Right ventricle myocardium superior (tissue), 1 donor: ENCODE measurements at places on chromosomes 12 and 14.

DNA sequence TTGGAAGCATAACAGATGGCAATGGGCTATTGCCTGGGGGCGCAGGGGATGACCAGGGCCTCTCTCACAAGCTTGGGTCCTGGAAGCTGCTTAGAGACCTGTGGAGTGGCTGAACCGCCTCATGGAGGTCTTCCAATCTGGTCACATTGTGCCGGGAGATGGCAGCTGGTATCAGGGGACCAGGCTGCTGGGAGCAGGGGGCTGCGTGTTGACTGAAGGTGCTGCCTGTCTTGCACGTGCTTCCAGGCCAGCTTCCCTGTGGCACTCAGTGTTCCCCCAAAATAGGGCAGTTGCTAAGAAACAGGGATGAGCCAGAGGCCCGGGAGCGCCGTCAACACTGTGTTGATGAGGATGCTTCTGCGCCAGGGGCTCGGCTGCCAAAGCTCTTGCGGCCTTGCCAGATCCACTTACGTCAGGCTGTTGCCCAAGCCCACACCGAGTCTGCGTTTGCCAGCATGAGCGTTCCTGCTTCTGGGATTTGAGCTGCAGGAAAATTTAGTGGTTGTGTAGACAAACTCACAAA lies 39.8 kb downstream of the ELK3 start:
- peak; percentile 96 for DNase-seq

DNA sequence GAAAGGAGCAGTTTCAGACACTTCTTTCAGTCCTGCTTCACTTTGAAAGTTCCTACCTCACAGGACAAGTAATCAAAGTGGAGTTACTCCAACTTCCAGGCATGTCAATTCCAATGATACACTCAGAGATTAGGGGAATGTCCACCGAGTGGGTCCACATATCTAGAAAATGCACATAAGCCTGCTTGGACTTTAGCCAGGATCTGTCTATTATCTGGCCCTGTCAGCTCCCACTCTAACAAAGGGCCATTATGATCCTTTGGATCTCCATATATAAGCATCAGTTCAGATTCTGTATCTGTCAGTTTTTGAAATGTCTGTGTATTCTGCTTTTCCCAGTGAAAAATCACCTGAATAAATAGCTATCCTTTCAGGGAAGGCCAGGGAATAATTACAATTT lies 112.9 kb upstream of the ATXN7L3B start:
- DNase-seq = no peak

DNA sequence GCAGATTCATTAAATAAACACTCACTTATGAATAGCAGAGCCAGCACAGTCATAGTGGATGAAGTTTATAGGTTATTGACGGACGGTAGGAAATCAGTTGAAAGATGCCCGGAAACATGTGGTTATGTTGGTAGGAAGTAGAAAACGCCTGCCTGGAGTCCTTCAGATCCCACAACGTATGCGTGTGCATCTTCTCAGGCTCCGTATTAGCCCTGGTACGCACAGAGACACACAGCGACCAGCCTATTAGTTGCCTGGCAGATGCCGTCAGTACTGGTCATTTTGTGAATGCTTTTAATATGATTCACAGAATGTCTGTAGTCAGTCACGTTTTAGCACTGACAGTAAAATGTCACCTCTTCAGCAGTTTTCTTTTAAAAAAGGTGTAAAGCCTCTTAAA lies 196.4 kb downstream of the RGS6 start:
- DNase-seq = no peak

GRCh38 chr12:102811110-102811737 lies 105.8 kb downstream of the PAH start:
- no peak for DNase-seq

- no peak for DNase-seq
Observed at GRCh38 chr14:20180486-20180885, 10.2 kb upstream of the OR11G2 start.

GRCh38 chr12:754851-755562 lies 2.6 kb downstream of the WNK1 start:
- no peak for DNase-seq

GRCh38 chr14:92625213-92625612 lies 111.6 kb downstream of the RIN3 start:
- no peak for DNase-seq

DNA sequence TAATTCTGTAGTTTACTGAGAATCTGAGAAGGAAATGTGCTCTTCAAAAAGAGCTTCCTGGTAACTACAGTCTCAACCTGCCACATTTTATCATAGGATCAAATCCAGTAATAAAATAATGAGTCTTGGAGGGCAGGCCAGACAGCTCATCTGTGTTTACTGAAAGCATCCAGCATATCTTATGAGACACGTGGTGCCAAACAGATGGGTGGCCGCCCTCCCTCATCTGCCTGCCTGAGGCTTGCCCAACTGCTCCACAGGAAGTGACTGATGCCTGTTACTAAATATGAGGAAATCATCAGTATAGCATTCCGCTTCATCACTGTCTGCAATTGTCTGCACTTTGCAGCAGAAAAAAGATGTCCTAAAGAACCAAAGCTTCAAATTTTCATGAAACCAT lies 13.5 kb downstream of the DHRS7 start:
- peak; percentile 87 for DNase-seq

DNA sequence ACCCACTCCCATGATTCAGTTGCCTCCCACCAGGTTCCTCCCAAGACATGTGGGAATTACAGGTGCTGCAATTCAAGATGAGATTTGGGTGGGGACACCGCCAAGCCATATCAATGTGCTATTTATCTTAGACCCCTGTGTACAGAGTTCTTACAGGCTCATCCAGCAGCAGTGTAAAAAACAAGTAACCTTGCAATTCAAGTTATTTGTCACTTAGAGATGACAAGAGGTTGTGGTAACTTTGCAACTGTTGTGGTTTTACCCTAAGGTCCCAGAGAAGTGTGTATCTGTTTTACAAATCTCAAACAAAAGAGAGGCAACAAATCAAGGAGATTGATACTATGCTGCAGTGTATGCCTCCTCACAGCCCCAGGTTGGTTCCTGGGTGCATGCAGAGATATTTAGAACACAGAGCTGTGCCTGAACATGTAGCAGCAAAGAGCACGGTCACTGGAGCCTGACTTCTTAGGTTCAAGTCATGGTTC lies 11.5 kb upstream of the HELB start:
- DNase-seq = no peak

DNA sequence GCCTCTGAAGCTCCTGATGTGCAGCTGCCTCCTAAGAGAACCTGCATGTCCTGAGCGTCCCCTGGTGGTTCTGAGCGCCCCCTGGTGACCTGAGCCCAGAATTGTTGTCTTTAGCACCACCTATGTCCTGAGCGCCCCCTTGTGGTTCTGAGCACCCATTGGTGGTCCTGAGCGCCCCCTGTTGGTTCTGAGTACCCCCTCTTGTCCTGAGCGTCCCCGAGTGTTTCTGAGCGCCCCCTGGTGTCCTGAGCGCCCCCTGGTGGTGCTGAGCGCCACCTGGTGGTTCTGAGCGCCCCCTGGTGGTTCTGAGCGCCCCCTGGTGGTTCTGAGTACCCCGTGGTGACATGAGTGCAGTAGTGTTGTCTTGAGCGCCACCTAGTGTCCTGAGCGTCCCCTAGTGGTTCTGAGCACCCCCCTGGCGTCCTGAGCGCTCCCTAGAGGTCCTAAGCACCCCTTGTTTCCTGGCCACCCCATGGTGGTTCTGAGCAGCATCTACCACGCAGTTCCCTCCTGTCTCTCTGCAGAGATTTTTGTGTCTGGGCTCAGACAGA lies 782.5 kb downstream of the TMEM121 start:
- peak; percentile 63 for DNase-seq

- DNase-seq = no peak
Observed at GRCh38 chr12:53803194-53803593, 51.4 kb upstream of the CISTR start.

DNA sequence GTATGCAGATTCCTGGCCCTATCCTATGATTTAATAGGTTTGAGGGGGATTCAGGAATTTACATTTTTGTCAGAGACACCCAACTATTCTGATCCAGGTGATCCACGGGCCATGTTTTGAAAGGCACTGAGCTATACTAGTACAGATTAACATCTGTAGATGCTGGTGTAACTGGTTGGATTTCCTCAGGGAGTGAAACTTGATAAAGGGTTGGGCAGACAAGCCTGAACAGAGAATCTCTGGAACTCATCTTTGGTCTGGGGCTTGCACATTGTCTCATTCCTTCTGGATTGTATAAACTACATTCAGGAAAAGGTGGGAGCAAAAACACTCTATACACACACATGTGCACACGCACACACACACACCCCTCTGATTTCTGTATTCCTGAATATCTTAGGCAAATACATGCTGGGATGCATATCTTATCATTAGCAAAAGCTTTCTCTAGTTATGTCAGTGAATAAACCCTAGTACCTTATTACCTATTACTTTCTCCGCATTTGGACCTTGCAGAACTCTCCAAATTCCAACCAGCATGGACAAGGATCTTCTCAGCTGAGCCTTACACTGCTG lies 104.6 kb downstream of the SLC38A1 start:
- no peak for DNase-seq

DNA sequence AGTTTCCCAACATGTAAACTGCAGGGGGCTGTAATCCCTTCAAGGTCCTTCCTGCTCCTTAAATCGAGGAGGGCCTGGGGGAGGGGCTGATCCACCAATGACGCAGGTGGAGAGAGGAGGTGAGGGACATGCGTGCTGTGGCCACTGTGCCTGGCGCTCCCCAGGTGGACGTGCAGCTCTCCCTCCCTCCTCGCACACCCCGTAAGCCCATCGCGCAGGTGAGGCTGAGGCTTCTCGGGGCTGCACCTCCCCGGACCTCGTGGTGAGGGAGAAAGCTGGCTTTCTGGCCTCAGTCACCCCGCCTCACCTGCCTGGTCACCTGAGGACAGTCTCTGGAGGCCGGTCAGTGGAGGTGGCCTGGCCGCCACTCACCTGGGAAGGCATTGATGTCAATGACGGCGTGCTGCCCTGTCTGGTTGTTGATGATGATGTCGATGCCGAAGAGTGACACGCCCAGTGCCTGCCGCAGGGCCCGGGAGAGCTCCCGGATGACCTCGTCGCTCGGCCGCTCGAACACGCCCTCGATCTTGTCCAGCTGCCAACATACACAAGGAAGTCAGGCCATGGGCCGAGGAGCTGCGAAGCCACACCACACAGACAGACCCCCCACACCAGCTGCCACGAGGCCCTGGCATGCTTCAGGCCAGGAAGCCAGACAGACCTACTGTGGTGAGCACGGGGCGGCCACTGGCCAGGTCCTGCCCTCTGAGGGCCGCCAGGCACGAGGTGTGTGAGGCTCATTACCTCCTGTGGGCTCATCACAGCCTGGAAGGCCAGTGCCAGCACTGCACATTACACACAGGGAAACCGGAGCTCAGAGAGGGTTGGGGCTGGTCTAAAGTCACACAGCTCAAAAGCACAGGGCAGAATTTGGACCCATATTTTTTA lies 23.3 kb downstream of the CHGA start:
- DNase-seq = peak; percentile 81

- no peak for DNase-seq
Observed at GRCh38 chr14:58656671-58657411, 19.1 kb downstream of the DACT1 start.

- DNase-seq = no peak
Observed at GRCh38 chr12:124277394-124278241, 17.3 kb upstream of the RFLNA start.

DNA sequence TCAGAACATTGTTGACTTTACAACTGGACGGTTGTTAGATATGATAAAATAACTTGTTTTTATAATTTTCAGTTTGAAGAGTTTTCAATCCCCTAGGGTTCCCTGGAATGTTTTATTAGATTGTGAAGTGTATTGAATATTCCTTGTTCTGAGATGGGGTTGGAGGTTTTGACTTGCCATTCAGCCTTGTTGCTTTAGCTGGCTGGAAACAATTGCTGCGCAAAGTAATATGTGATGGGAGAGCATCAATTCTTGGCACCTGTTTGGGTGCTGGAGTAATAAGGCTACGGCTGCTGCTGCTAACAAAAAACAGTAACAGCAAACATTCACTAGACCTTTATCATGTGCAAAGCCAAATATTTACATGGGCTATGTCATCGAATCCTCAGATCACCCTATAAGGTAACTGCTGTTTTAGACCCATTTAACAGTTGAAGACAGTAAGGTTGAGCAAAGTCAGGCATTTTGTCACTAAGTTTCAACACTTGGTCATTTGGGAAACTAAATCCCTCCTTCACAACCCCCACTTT lies 241.0 kb upstream of the TBX3 start:
- DNase-seq = no peak

GRCh38 chr12:92424338-92424737 lies 278.5 kb upstream of the PLEKHG7 start:
- no peak for DNase-seq

DNA sequence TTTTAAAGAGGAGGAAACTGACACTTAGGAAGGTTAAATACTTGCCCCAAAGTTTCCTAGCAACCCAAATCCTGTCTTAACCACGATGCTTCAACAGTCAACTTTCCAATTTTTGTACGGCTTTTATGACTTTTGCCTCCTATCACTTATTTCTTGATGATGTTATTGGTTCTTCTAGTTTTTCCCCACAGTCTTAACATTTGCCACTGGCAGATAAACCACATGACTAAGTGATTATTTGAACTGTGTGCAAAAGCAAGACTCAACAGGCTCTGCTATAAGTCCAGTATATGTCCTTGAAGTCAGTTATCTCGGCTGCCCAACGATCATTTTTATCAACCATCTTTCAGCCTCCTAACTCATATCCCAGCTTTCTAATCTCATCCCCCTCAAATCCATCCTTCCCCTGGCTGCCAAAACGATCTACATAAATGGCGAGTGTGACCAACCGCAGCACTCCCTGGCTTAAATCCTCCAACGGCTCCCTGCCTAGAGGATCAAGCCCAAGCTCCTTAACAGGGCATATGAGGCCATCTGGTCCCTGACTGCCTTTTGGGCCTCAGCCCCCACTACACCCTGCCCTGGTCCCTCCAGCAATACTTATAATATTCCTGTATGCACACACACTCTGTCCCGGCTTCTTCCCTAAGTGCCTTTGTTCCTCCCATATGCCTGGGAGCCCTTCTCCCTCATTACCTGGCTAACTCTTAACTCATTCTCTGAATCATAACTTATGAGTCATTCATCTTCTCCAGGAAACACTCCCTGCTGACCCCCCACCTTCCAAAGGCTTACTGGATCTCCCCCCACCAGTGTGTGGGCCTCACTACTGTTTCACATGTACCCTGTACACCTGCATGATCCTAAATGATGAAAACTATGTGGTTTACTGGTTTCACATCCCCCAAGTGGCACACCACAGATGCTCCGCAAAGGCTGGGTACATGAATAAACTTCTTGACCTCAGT lies 8.8 kb downstream of the VPS37B start:
- no peak for DNase-seq

GRCh38 chr12:102871014-102871413 lies 46.0 kb downstream of the PAH start:
- no peak for DNase-seq

GRCh38 chr12:92942905-92943304 lies 13.8 kb upstream of the EEA1 start:
- no peak for DNase-seq

GRCh38 chr12:12178559-12178958 lies 88.3 kb downstream of the LRP6 start:
- DNase-seq = no peak

DNA sequence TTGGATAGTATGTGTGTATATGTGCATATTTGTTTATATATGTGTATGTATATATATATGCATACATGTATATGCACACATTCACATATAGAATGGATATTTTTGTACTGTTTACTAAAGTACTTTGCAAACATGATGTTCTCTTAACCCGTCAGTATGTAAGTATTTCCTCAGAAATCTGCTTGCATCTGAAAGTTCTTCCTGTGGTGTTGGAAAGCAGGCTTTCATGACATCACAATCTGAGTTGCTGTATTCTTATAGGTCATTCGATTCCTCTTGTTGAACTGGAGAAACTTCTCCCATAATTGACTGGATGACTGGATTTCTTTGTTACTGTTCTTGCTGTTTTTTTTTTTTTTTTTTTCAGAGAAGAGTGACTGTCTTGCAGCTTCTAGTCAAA lies 29.1 kb downstream of the GABARAPL1 start:
- no peak for DNase-seq
